ENCODE measurements at places on chromosomes 5 and 9.

GRCh38 chr5:138953387-138954256 lies 78.5 kb upstream of the LRRTM2 start:
- peak; percentile 93 for DNase-seq

DNA sequence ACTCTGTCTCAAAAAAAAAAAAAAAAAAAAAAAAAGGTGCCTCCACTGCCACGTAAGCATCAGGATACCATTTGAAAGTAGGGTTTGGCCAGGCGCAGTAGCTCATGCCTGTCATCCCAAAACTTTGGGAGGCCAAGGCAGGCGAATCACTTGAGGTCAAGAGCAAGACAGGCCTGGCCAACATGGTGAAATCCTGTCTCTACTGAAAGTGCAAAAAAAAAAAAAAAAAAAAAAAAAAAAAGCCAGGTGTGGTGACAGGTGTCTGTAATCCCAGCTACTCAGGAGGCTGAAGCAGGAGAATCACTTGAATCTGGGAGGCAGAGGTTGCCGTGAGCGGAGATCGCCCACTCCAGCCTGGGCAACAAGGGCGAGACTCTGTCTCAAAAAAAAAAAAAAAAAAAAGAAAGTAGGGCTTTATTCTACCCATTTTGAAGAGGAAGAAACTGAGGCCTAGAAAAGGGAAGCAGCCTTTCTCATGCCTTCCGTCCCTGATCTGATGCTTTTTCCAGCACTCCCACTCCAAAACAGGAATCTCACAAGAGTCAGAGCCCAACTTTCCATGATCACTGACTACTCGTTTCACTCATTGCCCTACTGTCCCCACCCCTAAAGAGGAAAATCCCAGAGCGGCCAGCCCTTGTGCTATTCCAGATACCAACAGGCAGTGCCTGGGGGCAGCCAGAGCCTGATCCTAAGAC lies 16.3 kb upstream of the CCIN start:
- DNase-seq: peak; percentile 41

- no peak for DNase-seq
These were observed 45.3 kb downstream of the PAM start for GRCh38 chr5:102800427-102800826.

GRCh38 chr9:534886-535285 lies 306.6 kb upstream of the DMRT1 start:
- DNase-seq: peak; percentile 82

DNA sequence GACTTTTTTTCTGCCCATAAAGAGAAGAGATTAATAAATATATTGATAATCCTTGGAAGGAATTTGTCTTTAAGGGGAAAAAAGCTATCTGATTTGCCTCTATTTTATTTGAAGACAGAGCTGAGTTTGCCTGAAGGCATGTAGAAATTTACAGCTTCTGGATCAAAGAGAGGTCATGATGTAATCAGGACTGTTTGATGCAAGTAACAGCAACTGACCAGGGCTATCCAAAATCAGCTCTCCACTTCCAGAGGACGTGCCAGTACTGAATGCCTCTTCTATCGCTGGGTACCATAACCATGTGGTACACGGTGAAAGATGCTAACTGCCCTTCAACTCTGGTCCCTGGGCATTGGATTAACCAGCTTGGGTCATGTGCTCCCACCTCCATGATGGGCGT lies 90.6 kb downstream of the ZFAND5 start:
- no peak for DNase-seq

GRCh38 chr5:135678640-135679268 lies 100.0 kb upstream of the CXCL14 start:
- no peak for DNase-seq

- no peak for DNase-seq
These were observed 123.1 kb downstream of the DMRT2 start for GRCh38 chr9:1173211-1173610.

DNA sequence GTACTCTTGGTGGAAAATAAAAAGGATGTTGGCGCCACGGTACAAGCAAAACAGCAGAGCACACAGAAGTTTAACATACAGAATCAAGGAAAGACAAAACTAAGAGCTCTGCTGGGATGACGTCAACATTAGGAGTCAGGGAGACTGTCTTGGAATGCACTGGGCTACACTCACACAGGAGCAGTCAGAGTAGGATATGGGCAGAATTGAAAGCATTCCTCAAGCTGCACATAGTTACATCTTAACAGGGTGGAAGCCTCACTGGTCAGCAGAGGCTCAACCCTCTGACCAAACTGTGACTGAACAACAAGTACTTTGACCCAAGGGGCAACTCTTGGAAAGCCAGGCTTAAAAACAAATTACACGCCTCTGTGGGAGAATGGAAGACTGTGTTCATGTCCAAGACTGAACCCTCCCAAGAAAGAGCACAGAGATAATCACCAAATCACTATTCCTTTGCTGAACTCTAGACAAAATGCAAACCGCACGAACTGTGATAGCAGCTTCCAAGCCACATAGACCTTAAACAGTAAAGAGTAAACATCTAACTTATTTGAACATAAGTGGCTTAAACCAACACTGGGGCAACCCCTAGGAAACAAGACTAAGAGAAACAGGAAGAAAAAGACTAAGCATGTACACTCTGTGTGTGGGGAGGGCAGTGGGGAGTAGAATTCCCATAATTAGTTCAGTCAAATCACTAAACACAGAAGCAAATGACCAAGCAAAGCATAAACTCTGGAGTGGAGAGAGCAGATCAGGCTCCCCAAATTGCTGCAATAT lies 772.7 kb downstream of the PRELID2 start:
- no peak for DNase-seq

DNA sequence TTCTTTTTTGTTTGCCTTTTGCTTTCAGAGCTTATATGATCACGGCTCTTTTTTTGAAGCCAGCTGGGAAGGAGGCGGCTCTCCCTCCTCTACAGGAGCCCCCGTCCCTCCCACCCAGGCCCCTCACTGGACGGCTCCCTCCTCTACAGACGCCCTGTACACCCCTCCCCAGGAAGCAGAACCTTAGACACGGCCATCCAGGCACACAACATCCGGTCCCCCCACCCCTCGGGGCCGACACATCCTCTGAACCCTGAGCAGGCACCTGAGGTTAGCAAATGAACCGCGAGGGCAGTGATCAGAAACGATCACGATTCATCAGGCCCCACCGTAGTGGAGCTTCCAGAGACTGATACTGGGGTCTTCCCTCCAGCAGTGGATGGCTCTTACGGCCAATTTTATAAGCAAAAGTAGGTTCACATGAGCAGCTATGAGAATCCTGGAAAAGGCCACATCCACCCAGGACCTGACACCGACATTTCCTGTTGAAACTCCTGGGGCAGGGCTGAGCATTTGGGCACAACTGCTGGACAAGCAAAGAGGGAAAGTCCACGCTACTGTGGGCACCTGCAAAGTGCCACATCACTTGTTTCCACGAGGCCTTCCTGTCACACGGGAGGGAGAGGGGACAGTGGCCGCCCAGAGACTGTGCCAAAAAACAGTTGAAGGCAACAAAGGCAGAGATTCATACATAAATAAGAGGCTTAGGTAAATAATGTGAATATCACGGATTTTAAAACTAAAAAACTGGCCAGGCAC lies 78.9 kb downstream of the SEMA4D start:
- no peak for DNase-seq

DNA sequence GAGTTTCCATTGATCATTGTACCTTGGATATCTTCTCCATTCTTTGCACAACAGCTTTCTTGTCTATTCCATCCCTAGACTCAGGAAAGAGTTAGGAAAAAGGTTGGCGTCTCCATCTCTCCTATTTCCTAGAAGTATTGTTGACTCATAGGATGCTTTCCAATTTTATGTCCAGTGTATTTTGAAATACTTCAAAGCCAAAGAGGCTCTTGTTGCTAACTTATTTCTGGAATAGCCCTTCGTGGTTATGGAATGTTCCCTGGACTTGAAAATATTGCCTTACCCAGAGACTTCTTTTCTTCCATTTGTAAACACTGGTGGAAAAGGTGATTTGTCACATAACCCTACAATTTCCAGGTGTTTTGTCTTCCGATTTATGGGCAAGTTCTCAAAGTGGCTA lies 402.3 kb upstream of the ZNF608 start:
- DNase-seq: no peak

- DNase-seq: no peak
These were observed 305.4 kb upstream of the IRX2 start for GRCh38 chr5:3056866-3057265.

DNA sequence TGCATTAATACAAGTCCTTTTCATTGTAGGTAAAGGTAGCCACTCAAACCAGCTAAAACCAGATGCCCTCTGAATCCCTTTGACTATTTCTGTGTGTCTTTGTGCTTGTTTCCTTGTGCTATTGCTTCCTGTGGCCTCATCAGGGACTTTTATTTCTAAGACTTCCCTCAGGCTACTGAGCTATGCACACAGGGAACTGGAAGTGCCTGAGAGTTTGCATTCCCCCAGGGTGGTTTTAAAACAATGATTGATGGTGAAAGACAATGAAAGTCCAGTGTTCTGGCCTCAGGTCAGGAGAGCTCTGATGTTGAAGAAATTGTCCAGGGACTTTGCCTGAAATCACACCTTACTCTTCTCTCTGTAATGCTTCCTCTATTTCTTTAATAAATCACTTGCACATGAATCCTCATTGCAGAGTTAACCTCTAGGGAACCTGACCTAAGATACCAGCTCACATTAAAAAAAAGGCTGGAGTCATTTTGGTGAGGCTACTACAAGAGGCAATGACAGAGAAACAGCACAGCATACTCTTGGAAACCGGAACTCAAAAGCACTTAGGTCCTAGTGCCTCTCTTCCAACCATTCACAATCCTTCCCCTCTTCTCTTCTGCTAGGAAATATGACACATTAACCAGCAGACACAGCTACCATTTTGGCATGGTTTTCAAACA lies 158.1 kb upstream of the NREP start:
- no peak for DNase-seq

- no peak for DNase-seq
These were observed 39.6 kb upstream of the FCN1 start for GRCh38 chr9:134957165-134957944.

DNA sequence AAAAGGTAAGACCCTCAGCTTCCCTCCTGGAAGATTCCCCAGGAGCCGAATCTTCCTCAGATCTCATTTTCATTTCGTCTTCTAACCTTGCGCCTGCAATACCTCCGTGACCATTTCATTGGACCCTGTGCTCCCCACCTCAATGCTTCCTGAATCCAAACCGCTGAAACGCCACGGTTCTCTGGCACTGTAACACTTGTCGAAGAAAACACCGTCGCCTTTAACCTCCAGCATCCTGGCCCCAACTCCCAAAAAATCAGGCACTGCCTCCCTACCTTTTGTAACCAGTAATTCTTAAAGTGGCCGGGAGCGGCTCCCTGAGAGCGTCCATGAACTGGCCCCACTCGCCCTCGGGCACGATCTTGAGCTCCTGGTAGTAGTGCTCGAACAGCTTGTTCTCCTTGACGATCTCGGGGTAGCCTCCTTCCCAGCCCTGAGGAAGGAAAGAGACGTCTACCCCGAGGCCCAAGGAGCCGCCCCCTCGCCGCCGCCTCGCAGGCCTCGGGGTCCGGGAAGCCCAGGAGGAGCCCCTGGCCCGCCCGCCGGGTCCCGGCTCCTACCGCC lies 438 bp downstream of the NSUN2 start:
- DNase-seq: peak; percentile 4

DNA sequence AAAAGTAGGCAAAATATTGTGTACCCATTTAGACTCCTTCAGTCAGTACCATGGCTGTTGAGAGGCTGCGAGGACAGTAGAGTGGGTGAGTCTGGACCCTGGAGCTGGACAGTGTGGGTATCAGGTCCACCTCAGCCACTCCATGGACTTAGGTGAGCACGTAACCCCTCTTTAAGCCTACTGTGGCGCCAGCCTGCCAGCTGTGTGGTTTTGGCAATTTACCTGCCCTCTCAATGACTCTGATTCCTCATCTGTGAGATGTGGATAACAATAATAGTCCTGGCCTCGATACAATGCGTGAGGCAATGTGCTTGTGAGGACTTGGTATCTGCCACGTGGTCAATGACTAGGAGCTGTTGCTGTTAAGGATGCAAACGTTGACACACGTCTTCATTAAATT lies 17.9 kb downstream of the SLC1A3 start:
- no peak for DNase-seq

All from posterior cingulate gyrus (tissue), 11 donors.